Effector CD8-positive, alpha-beta T cell (primary cell): ENCODE measurements at places on chromosomes 4 and X.

GRCh38 chr4:136818811-136819330 is 713.4 kb downstream of the PCDH18 start:
- DNase-seq: no peak

DNA sequence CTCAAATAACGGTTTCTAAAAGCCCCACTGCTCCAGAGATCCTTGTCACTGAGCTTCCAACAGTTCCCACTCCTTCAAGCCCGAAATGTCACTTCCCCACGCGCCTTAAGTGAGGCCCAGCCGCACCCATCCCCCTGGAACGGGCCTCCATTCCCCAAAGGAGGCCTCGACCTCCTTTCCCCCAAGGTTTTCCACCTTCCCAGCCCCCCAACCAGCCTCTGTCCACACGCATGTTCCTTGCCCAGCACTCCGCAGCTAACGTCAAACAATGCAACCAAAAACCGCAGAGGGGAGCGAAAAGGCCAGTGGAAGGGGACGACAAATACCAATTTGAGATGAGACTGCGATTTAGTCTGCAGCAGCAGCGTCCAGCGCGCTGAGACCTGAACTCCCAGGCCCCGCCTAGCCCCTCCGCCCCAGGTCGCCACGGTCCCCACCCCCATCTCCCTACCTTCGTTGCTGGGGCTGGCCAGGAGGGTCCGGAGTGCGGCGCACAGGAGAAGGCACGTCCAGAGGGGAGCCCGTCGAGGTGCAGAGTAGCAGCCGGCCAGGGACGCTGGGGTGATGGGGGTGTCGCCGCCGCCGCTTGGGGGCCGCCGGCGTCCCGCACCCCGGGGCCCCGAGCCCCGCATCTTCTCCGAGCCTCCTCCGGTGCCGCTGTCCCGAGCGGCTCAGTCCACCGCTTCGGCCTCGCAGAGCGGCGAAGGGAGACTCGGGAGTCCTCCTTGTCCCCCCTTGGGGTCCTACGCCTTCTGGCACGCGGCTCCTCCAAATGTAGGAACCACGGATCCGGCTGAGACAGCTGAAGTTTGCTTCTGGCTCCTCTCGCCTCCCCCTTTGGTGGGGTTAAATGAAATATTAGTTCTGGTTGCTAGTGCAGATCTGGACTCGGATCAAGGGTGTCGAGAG is 924 bp downstream of the EPHA5 start:
- DNase-seq: no peak

DNA sequence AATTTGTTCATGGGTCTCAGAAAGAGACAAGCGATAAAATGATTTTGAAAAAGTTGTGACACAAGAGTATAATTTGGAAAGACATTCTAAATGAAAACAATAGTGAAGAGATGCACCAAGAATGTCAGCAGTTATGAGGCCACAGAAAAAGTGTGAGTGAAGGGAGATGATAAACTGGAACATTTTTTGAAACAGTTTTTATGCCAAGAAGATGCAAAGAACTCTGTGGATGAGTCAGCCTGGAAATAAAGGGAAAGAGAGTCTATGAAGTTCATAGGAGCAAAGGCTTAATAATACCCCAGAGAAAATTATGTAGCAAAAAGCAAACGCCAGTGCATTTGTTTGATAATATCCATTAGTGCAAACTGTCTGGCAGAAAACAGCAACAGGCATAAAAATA is 188.4 kb upstream of the TBC1D9 start:
- no peak for DNase-seq

- DNase-seq: no peak
These were observed 11.2 kb upstream of the PGRMC2 start for GRCh38 chr4:128298852-128299251.

DNA sequence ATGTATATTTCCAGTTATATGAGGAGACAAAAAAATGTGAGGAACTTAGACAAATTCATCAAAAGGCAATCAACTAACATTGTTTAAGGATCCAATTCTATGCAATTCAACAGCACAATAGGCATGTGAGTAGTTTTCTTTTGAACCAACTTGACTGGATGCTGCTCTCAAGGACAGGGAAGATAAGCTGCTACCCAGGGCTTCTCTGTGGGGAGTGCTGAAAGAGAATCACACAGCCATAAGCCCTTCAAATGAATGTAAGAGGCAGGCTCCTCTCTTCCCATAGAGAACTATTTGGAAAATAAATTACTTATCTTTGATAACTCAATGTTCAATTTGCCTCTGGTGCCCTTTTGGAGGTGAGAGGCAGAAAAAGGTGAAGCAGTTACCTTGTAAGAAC is 1413.6 kb downstream of the PCDH7 start:
- DNase-seq: no peak

GRCh38 chrX:154595559-154596249 is 10.8 kb downstream of the CTAG1A start:
- no peak for DNase-seq

DNA sequence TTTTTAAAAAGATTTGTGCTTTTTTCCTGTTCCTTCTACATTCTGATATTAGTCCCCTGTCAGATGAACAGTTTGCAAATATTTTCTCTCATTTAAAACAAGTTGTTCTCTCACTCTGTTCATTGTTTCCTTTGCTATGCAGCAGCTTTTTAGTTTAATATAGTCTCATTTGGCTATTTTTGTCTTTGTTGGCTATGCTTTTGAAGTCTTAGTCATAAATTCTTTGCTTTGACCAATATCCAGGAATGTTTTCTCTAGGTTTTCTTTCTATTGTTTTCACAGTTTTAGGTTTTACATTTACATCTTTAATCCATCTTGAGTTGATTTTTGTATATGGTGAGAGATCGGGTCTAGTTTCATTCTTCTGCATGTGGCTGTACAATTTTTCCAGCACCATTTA is 136.8 kb downstream of the TET2 start:
- no peak for DNase-seq

DNA sequence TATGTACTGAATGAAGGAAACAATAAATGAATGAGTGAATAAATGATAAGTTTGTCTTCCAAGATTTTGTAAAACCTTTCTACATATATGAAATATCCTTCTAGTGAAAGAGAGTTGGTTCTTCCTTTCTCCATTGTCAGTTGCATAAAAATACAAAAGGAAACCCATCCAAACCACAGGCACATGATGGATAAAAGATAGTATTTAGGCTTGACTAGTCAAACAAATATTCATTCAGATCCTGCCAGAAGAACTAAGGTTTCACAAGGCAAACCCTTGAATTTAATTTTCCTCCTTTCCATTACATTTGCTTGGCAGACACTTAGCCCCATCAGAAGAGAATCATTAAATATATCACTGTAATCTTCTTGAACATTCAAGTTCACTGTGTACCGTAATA is 208.4 kb downstream of the COL25A1 start:
- no peak for DNase-seq

- no peak for DNase-seq
These were observed 815 bp downstream of the HCCS start for GRCh38 chrX:11111947-11112346.

- DNase-seq: no peak
These were observed 70.8 kb upstream of the IL15 start for GRCh38 chr4:141565379-141566089.

- DNase-seq: no peak
These were observed 571 bp upstream of the EDA start for GRCh38 chrX:69615342-69615741.

DNA sequence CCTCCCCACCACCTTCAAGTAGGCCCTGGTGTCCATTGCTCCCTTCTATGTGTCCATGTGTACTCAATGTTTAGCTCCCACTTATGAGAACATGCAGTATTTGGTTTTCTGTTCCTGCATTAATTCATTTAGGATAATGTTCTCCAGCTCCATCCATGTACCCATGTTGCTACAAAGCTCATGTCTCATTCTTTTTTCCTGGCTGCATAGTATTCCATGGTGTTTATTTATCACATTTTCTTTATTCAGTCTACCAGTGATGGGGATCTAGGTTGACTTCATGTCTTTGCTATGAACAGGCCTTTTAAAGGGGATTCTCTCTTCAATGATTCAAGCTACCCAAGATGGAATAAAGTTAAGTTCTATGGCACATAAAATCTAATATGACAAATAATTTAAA is 119.6 kb downstream of the PPP3CA start:
- DNase-seq: no peak

DNA sequence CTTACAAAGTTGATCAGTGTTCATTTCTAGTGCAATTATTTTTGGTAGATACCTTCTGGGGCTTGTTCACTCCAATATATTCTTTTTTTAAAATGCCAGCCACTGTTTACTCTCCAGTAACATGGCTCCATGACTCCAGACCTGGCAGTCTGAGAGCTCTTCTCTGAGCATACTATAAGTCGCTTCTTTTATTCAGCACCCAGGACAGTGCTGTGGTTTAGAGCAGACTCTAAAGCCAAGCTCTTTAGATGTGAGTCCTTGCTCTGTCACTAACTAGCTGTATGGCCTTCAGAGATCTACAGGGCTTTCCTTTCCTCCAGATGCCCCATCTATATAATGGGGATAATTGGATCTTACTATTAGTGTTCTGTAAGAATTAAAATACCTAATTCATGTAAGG is 200.2 kb upstream of the FAM241A start:
- no peak for DNase-seq

DNA sequence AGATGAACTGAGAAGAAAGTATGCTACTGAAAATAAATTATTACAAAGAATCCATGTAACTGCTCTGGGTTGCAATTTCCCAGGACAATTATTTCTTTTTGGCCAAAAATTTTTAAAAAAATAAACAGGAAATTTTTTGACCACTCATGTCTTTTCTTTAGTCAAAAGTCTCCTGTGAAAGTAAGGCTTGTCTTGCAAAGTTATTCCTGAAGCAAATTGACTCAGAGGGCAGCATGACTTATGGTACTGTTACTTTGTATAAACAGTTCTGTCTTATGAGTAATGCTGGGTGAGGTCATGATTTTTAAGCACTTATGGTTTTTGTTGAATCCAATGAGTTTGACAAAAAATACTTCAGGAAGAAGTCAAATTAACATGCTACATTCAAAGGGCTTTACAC is 292.8 kb upstream of the ARSJ start:
- no peak for DNase-seq

- DNase-seq: no peak
These were observed 239.0 kb upstream of the MAB21L2 start for GRCh38 chr4:150342945-150343344.

DNA sequence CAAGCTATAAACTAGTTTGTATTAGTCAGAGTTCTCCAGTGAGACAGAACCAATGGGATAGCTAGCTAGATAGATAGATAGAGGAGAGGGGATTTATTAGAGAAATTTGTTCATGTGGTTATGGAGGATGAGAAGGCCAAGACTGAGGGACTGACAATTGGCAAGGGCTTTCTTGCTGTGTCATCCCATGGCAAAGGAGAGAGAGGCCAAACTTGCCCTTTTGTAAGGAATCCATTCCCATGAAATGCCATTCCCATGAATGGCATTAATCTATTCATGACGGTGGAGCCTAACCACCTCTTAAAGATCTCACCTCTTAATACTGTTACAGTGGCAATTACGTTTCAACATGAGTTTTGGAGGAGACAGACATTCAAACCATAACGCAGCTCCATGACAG is 58.1 kb downstream of the LINC00632 start:
- no peak for DNase-seq

DNA sequence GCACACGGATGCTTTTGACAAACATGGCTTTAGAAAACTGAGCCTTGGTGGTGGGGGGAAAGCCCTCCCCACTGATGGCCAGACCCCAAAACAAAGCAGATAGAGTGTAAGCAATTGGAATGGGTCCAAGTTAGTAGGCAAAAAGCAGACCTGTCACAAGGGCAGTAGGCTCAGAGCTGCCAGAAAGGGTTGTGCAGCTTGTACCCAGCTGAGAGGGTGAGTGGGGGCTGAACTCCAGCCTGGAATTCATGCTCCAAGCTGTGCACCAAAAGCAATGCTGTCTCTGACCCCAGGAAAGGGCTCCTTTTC is 101.1 kb upstream of the TEX13D start:
- DNase-seq: no peak

GRCh38 chrX:71917621-71918343 is 7.1 kb downstream of the NHSL2 start:
- DNase-seq: no peak

GRCh38 chrX:35380808-35381700 is 417.1 kb upstream of the MAGEB16 start:
- DNase-seq: no peak

- no peak for DNase-seq
These were observed 392.8 kb upstream of the NR3C2 start for GRCh38 chr4:148834804-148835631.

GRCh38 chrX:39809331-39809730 is 288.4 kb downstream of the BCOR start:
- DNase-seq: no peak

DNA sequence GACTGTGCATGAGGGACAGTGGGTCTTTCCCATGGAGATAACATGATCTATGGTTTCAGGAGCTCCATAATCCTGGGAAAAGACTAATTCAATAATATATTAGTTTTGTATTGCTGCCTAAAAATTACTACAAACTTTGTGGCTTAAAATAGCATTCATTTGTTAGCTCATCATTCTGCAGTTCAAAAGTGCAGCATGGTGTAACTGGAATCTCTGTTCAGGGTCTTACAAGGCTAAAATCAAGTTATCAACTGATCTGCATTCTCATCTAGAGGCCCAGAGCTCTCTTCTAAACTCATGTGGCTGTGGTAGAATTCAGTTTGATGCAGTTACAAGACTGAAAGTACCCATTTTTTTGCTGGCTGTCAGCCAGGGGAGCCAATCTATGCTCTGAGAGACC is 66.7 kb downstream of the LHFPL1 start:
- DNase-seq: no peak

DNA sequence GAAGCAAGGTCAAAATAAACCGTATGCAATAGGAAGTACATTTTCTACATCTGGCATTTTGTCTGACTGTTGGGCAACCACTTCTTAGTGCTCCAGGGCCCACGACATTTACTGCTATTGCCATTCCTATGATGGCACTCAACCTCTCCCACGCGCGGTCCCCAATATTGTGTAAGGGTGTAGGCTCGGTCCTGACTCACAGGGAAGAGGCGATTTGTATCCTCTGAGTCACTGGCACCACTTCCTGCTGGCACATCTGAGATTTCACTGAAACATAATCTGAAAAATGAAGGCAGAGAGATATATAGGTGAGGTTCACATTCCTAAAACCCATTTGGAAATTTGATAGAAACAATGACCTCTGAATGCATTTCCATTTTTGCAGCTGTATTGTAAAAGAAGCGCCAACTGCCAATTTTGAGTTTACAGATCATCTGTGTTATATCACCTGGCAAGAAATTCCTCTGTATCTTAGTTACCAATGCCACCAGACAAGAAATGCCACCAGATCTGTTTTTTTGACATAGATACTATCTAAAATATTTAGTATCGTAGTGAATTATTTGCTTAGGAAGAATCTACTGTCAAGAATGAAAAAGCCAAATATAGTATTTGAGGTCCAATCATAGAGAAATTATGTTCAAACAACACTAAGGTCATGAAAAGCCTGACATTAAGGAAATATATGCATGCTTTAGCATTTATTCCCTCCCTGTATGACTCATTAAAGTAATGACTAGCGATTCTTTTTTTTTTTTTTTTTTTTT is 9.8 kb downstream of the EREG start:
- DNase-seq: no peak

DNA sequence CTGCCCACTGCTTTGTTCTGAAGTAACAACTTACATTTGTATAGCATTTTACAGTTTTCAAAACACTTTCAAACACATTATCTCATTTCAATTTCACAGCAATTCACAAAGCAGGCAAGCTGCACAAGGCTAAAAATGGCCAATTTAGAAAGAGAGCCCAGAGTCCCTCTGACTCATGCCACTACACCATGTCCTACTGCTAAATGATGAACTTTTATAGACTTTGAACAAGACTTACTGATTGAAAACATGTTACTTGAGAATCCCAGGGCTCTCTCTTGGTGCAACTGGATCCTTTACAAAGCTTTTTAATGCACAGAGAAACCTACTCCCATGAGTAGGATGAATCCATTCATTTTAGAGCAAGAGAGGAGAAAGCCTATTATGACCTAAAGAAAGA is 5.8 kb upstream of the G3BP2 start:
- no peak for DNase-seq
